ENCODE measurements at places on chromosomes 3 and 15.
A peak's percentile ranks its signal among the peaks of the same experiment; 100 is the strongest.

DNA sequence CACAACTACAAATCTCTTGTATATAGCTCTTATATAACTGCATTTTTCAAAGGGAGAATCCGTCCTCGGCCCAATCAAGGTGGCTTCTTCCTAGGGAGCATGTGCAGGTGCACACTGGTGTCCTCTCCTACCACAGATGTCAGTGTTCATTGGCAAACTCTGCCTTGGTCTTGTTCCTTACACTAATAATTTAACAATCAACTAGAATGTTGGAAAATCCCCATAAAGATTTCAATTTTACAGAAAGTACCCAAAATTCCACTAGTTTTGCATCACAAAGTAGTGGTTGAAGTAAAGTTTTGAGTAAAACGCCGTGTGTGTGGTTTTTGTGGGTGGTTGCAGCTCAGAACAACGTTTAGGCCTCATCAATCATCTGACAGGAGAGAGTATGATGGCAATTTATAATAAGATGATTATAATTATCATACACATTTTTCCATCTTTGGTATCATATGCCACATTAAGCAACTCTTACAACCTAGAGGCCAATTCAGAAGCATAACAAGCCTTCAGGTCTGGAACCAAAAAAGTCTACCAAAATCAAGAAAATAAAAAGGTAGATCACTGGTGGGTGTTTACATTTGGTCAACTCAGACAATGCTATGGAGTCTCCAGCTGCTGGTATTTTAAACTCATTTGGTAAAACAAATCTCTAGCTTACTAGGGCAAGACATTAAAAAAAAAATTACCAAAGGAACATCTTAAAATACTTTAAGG, 128.9 kb upstream of the BHLHE40 start:
- DNase-seq, result no peak

DNA sequence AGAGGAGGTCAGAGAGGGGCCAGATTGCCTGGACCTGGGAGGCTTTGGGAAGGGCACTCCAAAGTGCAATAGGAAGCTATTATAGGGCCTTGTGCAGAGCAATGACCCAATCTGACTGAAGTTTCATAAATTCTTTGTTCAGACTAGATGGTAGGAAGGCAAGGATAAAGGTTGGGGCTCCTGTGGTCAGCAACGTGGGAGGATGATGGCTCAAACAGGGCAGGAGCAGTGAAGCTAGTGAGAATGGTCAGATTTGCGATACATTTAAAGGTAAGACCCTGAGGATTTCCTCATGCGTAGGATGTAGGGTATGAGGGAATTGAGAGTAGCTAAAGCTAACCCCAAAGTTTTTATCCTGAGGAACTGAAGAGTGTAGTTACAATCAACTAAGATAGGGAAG, 139.0 kb downstream of the USP13 start:
- DNase-seq, result no peak

GRCh38 chr3:69319652-69320051, 66.2 kb downstream of the FRMD4B start:
- DNase-seq, result no peak

DNA sequence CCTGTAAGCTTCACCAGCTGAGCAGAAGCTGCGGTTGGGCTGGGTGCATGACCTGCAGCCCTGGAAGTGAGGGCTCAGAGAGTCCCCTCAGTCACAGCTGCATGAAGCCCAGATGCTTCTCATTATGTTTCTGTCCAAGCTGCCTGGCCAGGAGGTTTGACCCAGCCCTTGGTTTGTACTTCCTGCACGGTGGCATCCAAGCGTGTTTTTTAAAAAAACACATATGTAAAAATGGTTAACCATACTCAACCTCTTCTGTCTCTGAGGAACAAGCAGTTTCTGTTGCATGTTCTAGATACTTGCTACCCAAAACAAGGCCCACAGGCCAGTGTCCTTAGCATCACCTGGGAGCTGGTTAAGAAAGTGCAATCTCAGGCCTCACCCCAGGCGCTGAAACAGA, 76.0 kb upstream of the ATP10A start:
- DNase-seq, result no peak

DNA sequence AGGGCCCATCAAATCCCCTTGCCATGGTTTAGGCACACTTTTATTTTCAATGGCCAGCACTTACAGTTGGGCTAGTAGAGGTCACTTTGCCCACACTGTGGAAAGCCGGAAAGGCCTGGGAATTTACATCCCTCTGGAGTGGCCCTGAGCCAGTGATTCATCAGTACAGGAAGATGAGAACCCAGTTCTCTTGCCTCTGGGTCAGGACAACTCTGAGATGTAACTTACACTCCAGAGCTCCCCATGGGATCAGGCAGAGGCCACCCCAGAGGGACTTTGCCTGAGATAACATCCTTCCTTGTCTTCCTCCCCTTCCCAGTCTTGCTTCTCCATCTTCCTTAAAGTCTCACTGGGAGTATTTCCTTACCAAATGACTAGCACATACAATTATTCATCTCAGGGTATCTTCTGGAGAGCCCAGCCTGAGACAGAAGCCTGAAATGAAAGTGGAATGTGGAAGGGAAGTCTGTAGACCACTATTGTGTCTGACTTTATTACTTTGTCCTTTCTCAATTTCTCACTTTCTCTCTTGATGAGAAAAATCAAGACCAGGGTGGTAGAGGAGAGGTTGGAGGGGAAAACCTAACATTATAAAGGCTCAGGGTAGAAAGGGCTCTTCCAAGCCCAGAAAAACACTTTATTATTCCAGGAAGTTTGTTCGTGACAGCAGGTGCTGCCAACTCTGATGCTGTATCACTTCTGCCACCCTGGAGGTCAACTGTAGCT, 220.8 kb downstream of the ZNF621 start:
- no peak for DNase-seq

GRCh38 chr3:12829404-12829803, 12.0 kb downstream of the RPL32 start:
- no peak for DNase-seq

- DNase-seq, result no peak
Observed at GRCh38 chr15:41492597-41493204, 973 bp upstream of the ITPKA start.

GRCh38 chr15:93830221-93831080, 400.9 kb upstream of the MCTP2 start:
- no peak for DNase-seq

DNA sequence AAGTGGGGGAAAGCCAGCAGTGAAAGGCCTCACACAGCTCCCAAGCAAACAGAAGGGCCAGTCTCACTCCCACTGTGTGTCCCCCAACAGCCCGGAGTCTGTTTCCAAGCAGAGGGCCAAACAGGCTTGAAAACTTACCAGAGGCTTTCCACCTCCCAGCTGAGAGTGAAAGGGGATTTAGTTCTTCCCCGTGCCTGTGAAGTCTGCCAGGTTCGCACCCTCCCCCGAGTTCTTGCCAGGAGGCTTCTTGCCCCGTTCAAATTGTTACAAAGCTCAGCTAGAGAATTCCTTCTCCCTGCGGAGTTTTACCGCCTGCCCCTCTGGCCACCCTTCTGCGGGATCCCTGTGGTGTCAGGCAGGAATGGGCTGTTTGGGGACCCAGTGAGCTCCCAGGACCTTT, 68.0 kb upstream of the WNT7A start:
- DNase-seq, result no peak

GRCh38 chr15:98381446-98381845, 266.9 kb upstream of the IGF1R start:
- no peak for DNase-seq

GRCh38 chr3:78822726-78823125, 945.1 kb downstream of the ROBO1 start:
- DNase-seq, result no peak

DNA sequence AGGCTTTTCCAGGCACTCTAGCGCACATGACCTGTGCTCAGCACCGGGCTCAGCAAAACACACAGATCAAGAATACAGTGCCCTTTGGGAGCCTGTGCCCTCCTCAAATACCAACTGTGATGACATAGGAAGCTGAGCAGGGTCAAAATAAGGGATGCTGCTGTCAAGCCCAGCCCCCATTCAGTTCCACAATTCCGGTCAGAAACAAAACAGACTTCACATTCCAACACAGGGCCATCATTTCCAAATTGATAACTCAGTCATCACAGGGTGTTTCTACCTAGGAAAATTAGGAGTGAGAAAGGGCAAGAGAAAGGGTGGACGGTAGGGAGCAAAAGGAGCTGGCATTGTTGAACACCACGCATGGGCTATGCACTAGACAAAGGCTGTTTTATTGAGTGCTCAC, 158.4 kb upstream of the CCDC54 start:
- DNase-seq, result no peak

- DNase-seq, result peak; percentile 53
Observed at GRCh38 chr3:36295296-36295695, 85.0 kb upstream of the STAC start.

DNA sequence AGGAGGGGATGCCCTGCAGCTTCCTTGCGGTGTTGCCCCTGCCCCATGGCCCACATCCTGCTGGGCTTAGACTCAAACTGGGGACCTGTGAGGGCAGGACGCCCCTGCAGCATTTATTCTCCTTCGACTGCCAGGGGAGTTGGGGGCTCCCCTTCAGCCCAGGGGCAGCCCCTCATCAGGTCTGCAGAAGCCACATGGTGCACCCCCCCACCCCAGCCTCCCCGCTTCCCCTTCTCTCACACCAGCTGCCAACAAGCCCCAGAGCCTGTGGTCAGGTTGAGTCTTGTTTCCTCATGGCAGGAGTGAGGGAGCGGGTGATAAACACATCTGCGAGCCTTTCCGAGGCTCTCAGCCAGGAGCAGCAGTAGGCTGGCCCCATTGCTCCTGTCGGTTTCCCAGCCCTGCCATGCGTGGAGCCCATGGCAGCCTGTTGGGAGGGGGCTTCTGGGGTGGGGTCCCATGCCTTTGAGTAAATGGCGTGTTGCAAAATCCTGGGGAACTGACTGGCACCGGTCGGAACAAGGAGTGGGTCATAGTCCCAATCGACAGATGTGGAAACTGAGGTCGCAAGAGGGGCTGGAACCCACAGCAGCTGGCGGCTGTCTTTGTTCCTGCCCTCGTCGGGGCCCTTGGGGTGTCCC, 27.8 kb downstream of the WNT7A start:
- no peak for DNase-seq

DNA sequence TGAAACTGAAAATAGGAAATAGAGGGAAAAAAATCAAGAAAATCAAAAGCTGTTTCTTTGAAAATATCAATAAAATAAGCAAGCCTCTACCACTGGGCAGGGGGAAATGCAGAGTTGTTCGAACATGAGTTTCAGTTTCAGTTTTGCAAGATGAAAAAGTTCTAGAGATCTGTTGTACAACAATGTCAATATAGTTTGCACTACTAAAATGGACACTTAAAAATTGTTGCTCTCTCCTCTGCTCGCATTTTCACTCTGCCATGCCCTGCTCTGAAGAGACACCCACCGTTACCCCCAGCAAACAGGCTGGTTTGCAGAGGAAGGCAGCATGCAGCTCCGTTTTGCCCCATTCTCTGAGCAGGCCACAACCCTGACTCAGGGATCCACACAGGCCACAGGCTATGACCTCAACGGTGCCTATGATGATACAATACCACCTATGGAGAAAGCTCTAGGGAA, 64.5 kb downstream of the ZNF148 start:
- DNase-seq, result no peak

DNA sequence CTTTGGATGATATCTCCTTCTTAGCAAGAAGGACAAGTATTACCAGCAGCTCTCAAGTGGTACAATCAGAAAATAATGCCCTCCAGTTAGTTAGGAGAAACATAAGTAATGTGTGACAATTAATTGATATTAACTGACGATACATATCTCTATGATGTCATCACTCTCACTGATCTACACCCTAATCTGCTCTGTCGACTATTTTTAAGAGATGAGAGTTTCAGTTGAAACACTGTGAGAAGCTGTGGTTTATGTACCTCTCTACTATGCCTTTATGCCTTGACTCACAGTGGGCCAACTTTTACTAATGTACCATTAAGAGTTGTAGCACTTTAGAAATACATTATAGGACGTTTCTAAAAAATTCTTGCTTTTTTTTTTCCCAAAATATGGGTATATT, 8.6 kb downstream of the CEP152 start:
- no peak for DNase-seq

GRCh38 chr15:99731336-99732123, 1.7 kb downstream of the LYSMD4 start:
- no peak for DNase-seq

DNA sequence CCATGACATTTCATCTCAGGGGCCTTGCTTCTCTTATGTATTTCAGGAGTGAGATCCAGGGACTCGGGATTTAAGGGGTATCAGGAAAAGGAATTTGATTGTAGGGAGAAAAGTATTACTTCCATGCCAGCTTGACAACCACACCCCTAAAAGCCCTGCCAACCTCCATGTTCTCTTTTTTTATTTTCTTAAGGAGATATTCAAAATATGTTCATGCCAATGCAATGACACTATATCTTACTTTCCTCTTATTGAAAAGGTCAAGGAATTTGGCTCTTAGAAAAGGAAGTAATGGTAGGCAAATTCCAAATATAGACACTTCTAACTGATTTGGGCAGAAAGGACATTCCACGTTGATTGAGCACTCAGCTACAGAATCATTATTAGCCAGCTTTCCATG, 407.5 kb upstream of the NECTIN3 start:
- DNase-seq, result no peak

DNA sequence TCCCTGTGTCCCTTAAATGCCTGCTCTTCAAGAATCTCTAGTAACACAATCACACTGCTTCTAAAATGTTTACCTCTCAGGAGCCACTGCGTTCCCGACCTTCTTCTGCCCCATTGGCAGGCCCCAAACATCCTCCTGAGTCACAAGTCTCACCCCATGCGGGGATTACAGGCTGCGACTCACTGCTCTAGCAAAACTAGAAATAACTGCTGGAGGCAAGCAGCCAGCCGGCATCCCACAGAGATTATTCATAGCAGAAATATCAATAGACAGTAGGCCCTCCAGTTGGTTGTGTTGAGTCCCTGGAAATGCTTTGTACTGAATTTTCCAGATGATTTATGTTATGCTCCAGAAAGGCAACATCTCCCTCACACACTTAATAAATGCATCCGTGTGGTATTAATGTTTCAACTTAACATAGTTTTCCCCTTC, 64.8 kb downstream of the RFTN1 start:
- DNase-seq, result peak; percentile 99

DNA sequence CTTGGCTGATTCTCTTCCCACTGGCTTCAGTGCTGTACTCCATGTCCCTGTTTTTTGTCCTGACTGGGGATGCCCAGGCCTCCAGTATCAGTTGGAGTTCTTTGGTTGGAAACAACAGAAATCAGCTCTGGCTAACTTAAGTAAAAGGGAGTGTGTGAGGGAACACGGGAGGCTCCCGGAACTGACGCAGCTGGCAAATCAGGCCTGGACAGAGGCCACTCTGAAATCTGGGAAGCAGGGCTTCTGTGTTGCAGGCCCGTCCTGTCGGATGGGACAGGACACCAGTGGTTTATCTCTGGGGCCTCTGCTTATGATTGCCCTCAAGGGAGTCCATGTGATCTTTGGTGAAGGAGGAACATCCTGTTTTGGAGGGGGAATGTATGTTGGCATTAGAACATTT, 124.3 kb downstream of the CHCHD6 start:
- no peak for DNase-seq

GRCh38 chr15:61530769-61531168, 301.7 kb upstream of the RORA start:
- DNase-seq, result no peak
